ENCODE measurements at places on chromosomes 7 and 10.

DNA sequence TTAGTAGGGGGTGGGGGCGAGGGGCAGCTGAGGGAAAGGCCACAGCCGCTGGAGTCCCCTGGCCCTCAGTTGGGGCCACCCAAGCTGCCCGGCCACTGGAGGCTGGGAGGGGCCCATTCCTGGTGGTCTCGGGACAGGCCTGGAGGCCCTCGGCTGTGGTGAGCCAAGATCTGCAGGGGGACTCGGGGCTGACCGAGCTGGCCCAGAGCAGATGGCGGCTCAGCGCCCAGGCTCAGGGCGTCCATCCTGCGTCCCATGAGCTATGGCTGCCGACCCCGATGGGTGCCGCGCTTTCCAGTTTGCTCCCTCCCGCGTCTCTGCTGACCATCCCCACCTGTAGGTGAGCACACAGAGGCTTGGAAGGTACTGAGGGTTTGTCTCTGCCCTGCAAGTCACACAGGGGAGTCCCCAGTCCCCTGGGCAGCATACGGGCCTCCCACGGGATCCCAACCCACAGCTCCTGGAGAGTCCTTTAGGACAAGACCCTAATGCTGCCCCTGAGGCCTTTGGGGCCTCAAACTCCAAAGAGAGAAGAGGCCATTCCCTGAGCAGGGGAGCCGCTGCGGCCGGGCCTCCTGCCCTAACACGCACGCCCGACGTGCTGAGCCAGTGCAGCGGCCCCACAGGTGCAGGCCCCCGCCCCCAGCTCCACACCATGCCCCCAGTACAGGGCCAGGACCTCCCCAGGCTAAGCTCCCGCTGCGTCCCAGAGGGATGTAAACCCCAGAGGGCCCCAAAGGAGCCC, 107.2 kb downstream of the MICALL2 start:
- DNase-seq = no peak

GRCh38 chr7:137591421-137591837, 247.9 kb upstream of the PTN start:
- DNase-seq = no peak

DNA sequence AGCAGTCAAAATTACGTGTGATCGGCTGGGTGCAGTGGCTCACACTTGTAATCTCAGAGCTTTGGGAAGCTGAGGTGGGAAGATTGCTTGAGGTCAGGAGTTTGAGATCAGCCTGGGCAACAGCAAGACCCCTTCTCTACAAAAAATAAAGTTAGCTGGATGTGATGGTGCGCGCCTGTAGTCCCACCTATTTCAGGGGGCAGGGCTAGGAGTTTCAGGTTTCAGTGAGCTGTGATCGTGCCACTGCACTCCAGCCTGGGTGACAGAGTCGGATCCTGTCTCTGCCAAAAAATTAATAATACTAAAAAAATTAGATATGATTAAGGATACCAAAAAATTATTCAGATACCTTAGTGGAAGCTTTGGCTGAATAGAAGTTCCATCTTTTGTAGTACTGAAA, 136.4 kb downstream of the SDK1 start:
- no peak for DNase-seq

DNA sequence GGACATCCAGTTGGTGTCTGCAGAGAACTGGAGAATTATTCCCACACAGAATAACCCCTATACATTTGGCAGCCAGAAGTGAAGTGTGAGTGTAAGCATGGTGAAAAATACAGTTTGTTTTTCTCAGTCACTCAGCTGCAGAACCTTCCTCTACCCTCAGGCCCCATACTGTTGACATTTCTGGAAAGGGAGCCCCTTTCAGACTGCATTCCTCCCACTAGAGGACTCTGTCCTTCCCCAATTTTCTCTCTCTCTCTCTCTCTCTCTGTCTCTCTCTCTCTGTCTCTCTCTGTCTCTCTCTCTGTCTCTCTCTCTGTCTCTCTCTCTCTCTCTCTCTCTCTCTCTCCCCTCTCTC, 86.8 kb upstream of the STEAP1B start:
- DNase-seq = no peak

DNA sequence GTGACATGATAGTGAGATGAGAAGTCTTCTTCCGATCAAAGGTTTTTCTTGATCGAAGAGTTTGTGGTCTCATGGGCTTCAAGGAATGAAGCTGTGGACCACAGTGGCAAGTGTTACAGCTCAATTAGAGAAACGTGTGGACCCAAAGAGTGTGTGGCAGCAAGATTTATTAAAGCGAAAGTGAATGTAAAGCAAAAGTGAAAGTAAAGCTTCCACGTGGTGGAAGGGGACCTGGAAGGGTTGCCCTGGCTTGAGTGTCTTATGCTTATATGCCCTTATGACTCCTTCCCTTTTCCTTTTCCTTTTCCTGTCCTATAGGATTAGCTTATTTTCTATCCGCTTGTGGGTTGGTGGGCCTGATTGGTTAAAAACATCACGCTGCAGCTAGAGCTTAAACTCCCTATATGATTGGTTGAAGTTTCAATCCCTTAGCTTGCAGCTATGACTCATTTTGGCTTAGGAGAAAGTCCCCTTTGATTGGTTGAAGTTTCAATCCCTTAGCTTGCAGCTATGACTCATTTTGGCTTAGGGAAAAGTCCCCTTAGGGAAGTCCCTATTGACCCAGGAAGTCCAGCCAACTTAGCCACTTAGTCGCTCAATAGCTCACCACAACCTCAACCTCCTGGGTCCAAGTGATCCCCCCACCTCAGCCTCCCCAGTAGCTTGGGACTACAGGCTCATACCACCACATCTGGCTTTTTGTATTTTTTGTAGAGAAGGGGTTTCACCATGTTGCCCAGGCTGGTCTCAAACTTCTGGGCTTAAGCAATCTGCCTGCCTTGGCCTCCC, 34.7 kb downstream of the MRPS24 start:
- DNase-seq = no peak

GRCh38 chr7:45347804-45348203, 190.2 kb downstream of the RAMP3 start:
- no peak for DNase-seq

DNA sequence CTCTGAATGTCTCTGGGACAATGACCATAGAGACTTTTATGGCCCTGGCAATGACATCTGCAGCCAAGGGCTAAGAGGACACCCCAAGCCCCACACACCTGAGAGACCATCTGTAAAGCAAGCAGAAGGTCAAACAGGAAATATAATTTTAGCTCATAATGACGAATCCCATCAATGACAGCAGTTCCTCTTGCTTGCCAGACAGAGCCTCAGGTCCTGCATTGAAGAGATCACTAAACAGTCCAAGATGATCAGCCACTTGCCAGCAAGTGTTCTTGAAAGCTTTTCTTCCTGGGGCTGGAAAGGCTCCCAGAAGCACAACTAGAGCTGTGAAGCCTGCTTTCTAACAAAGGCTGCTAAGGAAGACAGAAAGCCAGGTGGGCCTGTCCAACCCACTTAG, 993.7 kb upstream of the AUTS2 start:
- no peak for DNase-seq

DNA sequence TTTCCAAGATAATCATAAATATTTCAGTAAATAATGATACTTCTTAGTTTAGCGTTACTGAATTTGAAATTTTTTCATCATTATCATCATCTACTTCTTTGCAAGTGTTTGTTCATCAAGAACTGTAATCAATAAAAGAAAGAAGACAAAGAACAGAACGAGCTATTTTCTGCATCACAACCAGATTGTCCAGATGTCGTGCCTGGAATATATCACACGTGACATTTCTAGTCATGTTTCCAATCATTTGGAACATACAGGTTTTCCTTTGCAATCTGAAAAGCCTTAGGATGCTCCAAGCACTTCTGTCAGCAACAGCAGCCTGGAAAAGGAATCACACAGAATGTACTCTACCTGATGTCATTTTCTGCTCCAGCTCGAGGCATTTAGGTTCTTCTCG, 107.4 kb downstream of the FAM107B start:
- no peak for DNase-seq

GRCh38 chr7:127758105-127758504, 106.1 kb downstream of the SND1 start:
- no peak for DNase-seq

- no peak for DNase-seq
Observed at GRCh38 chr7:37249240-37249639, 199.4 kb downstream of the ELMO1 start.

GRCh38 chr7:101861218-101861775, 43.9 kb downstream of the CUX1 start:
- no peak for DNase-seq

DNA sequence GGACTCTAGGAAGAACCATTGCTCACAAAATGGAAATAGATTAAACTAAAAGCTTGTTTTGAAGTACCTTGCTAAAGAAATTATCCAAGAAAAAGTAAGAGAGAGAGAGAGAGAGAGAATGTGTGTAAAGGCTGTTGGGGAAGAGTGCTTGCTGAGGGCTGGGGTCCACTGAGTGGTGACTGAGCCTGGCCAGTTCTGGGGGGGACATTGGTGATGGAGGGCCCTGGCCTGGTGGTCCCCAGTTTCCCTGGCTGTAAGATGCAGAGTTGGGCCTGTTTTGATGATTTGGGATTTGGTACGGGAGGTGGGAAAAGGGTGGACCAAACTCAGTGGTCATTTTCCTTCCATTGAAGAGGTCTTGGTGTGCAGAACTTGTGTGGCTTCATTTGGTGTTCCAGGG, 880 bp downstream of the RAMP3 start:
- no peak for DNase-seq

DNA sequence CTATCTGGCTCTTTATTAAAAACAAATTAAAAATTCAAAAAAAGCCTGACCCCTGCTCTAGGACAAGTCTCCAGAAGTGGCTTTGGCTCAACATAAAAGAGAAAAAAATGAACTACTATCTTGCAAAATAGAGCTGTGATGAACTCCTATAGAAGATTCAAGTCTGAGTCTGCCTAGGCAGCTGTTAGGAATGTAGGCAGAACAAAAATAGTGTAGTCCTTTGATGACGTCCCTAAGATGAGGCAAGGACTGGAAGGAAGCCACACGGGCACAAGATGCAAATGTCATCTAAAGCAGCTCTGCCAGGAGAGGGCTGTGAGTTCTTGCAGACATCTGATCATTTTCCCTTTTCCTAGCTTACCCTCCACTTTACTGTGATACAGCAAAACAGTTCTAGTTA, 20.5 kb downstream of the ASNS start:
- no peak for DNase-seq

- no peak for DNase-seq
Observed at GRCh38 chr10:124065382-124066125, 27.8 kb downstream of the CHST15 start.

DNA sequence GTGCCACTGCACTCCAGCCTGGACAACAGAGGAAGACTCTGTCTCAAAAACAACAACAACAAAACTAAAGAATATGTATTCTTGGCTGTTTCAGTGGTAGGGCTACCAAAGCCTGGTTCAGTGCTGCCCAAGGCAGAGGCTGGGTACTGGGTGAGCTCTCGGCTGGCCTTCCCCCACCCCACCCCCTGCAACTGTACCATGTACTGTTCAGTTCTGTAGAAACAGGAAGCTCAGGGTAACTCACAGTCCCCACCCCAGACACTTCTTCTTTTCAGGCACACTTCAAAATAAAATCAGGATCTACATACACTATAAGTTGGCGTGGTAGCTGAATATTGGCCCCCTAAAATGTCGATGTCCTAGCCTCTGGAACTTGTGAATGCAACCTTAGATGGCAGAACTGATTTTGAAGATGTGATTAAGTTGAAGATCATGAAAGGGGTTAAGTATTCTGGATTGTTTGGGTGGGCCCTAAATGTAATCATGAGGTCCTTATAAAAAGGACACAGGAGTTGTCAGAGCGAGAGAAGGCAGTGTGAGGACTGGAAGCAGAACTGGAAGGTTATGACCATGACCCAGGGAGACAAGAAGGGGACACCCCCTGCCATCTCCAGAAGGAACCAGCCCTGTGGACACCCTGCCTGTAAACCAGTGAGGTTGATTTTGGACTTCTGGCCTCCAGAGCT, 31.2 kb downstream of the TBXAS1 start:
- no peak for DNase-seq

- no peak for DNase-seq
Observed at GRCh38 chr10:112393341-112393740, 19.4 kb downstream of the ACSL5 start.

DNA sequence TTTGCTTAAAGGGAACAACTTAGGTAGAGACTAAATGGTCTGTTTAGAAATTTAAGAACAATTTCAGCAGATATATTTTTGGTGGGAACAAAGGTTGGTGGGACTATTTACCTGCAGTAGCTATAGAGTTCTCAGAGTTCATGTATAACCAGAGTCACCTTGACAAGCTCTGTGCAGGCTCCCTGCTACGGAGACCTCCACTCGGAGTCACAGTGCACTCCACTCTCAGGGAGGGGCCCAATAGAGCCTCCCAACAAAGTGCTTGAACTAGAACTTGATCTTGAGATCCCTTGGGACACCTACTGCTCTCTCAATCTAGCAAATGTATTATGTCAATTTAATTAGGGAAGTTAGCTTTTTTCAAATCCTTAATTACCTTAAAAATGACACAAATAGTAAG, 2.3 kb downstream of the MYPN start:
- DNase-seq = no peak

GRCh38 chr10:12957081-12957480, 44.4 kb downstream of the CCDC3 start:
- no peak for DNase-seq

DNA sequence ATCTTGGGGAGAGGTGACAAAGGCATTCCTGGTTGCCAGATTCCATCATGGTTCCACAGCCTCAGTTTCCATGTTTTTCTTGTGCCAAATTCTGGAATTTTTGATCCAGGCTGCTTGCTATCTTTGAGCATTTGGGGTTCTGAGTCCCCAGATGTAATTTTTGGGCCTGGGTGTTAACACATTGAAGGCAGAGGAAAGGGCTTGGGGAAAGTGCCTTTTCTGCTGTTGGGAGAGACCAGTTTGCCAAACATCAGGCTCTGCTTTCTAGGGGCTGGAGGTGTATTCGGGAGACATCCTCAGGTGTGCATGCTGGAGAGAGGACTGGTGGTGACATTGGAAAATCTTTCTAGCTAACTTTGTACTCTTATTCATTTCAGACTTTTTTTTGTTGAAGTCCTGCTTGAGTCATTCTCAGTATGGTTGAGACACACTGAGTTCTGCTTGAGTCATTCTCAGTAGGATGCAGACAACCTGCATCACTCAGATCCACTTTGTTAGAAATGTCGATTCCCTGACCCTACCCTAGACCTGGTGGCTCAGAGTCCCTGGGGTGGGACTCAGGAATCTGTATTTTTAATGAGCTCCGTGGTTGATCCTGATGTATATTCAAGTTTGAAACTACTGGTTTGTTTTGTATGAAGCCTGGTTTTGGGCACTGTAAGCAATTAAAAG, 101.0 kb downstream of the LRMDA start:
- DNase-seq = no peak
